ENCODE measurements at places on chromosomes 6 and 20.

DNA sequence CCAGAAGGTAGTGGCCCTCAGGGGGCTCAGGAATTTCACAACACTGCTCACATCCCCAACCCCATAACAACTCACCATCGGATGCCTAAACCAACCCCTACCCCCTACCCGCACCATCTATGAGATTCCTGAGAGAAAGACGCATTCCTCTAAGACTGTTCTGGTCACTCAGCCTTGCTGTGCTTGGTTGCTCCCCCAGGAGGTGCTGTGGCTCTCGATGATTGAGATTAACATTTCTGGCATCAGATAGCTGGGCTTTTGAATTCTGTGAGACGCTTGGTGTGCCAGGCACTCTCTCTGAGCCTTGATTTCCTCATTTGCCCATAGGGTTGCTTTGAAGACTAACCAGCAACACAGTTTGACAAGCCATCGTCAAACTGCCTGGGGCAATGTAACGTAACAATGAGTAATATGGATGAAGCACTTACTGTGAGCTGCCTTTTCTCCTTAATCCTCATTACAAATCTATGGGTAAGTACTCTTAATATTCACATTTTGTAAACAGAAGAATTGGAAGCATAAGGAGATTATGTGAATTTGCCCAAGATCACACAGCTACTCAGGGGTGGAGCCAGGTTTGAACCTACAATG lies 978 bp downstream of the WFDC6 start:
- DNase-seq, result no peak

GRCh38 chr6:105080279-105080678 lies 99.5 kb downstream of the POPDC3 start:
- no peak for DNase-seq

GRCh38 chr20:56409521-56409920 lies 2.5 kb upstream of the CASS4 start:
- no peak for DNase-seq

GRCh38 chr20:63293456-63293855 lies 470 bp downstream of the COL20A1 start:
- DNase-seq, result no peak

DNA sequence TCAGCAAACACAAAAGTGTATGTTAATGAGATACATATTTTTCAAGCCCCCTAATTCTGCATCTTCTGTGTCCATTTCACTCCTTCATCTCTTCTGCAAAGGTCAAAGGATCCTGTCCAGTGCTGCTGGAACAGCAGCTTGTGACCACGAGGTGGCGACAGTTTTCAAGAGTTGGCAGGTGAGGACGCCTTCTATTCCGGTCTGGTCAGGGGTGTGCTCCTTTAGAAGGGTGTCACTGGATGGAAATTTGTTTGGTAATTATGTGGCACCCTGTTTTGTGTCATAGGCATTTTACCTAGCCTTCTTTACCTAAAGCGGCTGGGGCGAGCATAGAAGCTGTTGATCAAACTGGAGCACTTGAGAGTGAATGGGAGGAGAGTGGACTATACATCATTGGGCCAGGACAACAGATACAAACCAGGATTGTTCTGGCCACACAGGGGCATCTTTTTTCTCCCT lies 32.9 kb upstream of the ERVFRD-1 start:
- no peak for DNase-seq

DNA sequence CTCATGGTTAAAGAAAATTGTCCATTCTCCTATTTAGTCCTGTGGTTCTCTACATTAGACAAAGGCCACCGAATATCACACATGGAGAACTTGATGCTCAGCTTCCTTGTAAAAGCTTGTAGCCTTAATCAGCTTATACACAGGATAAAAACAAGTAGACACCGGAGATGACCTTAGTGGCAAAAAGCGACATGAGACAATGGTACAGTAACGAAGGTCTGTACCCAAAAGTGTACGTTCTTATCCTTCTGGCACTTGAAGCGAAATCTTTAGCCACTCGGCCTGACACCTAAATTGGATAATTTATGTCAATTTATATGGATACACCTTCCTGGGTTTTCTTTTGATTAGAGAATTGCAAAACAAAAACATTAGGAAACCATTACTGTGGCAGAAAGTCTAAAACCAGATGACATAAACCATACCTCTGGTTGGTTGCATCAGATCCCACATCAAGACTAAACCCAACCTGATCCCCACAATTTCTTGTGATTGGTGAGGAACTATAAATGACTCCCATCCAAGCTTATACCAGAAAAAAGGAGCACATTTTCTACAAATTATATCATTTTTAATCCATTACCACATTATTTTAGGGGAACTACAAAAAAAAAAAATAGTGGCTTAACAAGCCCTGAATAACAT lies 6.1 kb downstream of the RBM39 start:
- DNase-seq, result no peak

DNA sequence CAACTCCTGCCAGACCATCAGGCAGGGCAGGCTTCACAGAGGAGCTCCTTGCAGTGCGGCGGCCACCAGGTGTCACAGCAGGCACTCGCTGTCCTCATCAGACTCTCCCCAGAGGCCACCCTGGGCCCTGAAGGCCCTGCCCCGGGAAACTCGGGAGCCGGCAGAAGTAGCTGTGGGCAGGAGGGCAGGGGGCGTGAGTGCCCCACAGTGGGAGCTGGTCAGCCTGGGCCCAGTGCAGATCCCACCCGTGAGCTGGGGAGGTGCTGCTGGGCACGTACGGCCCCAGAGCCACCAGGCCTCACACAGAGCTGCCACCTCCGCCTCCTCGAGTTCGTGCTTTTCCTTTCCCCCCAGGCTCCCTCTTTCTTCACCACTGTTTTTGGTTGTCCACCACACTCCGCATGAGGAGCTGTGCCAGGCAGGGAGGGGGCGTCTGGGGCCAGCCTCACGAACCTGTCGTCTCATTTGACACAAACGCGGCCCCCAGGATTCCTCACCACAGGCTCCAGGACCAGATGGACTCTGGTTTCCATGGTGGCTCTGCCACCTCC lies 33.8 kb downstream of the FRMD1 start:
- no peak for DNase-seq

- no peak for DNase-seq
Observed at GRCh38 chr6:46221222-46221793, 50.5 kb upstream of the ENPP5 start.

GRCh38 chr20:40019510-40019909 lies 669.5 kb downstream of the MAFB start:
- no peak for DNase-seq

Measured in cortex of kidney (tissue), 1 donor.